ENCODE measurements at places on chromosomes 12 and 14.

GRCh38 chr14:55717621-55718020 lies 137.6 kb downstream of the KTN1 start:
- DNase-seq: no peak

- no peak for DNase-seq
These were observed 31.5 kb upstream of the SYNDIG1L start for GRCh38 chr14:74457565-74457895.

- no peak for DNase-seq
These were observed 76.1 kb downstream of the SAMD4A start for GRCh38 chr14:54642801-54643695.

GRCh38 chr12:30988646-30989286 lies 62.2 kb downstream of the TSPAN11 start:
- DNase-seq: no peak

- DNase-seq: no peak
These were observed 54.5 kb upstream of the MAX start for GRCh38 chr14:65156568-65157366.

GRCh38 chr14:91398707-91399106 lies 18.9 kb downstream of the CCDC88C start:
- DNase-seq: no peak

DNA sequence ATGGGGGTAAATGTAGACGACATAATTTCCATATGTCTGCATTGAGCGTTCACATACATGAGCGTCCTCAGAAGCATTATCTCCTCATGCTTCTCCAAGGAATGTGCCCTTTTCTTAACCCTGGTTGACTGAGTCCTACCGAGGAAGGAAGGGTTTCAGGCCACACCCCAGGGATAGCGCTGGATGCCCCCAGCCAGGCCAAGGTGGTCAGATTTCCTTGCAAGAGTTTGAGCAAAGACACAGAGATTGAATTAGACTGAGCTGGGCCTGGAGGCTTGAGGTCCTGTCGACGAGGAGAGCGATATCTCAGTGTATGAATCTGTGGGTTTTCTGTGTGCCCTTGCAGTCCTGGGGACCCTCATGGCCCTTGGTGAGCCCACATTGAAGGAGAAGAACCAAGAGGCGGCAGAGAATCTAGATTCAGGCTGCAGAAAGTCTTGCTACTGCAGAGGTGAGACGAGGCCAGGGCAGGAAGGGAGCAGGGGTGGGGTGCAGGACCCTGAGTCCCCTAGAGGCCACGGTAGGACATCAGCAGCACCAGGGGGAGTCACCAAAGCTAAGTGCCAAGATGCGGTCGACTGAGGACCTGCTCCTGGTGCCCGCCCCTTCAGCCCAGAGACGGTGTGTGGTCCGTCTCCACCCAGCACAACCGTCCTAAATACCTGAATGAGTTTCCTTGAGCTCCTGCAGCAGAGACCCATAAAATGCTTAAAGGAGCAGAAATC lies 94.7 kb upstream of the DIO3 start:
- no peak for DNase-seq

- DNase-seq: no peak
These were observed 4.1 kb downstream of the CLEC2B start for GRCh38 chr12:9864913-9865675.

GRCh38 chr12:62907561-62907960 lies 27.4 kb downstream of the PPM1H start:
- no peak for DNase-seq

GRCh38 chr14:92783813-92784431 lies 10.2 kb upstream of the GOLGA5 start:
- peak; percentile 40 for DNase-seq

- no peak for DNase-seq
These were observed 1.3 kb downstream of the DTX1 start for GRCh38 chr12:113057565-113058485.

- DNase-seq: no peak
These were observed 9.9 kb downstream of the MAP3K12 start for GRCh38 chr12:53489242-53489864.

DNA sequence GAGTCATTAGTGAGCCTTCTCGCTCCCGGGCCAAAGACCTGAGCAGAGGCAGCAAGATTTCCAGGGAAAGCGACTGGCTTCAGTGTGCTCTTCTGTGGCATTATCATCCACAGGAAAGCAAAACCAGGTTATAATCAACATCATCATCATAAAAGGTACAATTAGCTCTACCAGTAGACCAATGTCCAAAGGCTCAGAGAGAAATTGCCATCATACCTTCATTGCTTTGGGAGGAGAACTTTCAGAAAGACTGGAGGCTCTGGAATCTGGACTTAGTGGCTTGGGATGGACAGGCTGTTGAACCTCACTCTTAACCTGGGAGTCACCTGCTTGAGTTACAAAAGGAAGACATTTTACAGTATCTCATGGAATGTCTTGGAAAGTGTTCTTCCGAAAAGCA lies 25.1 kb upstream of the CERS5 start:
- no peak for DNase-seq

GRCh38 chr12:94712815-94713515 lies 62.6 kb upstream of the TMCC3 start:
- no peak for DNase-seq

- DNase-seq: peak; percentile 19
These were observed 5.8 kb downstream of the MARK3 start for GRCh38 chr14:103391048-103391447.

DNA sequence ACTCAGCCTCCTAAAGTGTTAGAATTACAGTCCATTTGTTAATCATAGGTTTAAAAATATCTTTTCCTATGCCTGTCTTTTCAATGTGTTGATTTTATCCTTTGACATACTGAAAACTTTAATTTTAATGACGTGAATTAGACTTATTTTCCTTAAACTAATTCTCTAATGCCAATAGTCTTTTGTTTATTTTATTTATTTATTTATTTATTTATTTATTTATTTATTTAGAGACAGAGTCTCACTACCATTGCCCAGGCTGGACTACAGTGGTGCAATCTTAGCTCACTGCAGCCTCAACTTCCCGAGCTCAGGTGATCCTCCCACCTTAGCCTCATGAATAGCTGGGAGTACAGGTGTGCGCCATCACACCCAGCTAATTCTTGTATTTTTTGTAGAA lies 694.5 kb downstream of the TRHDE start:
- DNase-seq: no peak

- no peak for DNase-seq
These were observed 47.1 kb downstream of the SERPINA3 start for GRCh38 chr14:94659256-94659655.

DNA sequence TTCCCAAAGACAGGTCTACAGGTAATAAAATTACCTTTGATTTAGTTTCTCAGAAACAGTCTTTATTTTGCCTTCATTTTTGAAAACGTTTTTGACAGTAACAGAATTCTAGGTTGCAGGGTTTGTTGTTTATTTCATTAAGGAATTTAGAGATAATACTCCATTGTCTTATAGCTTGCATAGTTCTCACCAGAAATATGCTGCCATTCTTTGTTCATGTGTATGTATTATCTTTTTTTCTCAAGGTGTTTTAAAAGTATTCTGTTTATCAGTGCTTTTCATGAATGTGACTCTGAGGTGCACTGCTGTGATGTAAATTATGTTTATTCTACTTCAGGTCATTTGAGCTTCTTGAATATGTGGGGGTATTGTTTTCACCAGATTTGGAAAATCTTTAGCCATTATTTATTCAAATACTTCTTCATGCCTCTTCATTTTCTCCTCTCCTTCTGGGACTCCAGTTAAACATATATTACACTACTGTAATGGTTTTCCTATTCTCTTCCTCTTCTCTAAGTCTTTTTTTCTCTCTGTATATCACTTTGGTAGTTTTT lies 32.7 kb downstream of the ZNF605 start:
- no peak for DNase-seq

DNA sequence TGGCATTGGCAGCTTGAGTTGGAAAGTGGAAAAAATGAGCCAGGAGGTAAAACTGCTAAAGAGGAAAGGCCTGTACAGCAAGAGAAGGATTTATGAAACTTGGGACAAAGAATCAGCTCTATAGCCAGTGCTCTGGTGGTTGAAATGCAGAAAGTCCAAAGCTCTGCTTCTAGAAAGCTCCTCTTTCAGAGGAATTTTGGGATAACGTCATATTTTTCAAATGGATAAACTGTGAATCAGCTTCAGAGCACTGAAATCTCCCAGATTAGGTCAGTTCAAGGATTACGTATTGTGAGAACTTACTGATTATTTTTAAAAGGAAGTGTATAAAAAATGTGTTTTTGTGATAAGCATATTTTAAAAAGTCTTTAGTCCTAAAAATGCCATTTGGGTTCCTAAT lies 203.1 kb upstream of the CNOT2 start:
- no peak for DNase-seq

GRCh38 chr12:11662369-11662768 lies 12.9 kb downstream of the ETV6 start:
- no peak for DNase-seq

- peak; percentile 64 for DNase-seq
These were observed 240.5 kb downstream of the ADGRD1 start for GRCh38 chr12:131194166-131194565.

DNA sequence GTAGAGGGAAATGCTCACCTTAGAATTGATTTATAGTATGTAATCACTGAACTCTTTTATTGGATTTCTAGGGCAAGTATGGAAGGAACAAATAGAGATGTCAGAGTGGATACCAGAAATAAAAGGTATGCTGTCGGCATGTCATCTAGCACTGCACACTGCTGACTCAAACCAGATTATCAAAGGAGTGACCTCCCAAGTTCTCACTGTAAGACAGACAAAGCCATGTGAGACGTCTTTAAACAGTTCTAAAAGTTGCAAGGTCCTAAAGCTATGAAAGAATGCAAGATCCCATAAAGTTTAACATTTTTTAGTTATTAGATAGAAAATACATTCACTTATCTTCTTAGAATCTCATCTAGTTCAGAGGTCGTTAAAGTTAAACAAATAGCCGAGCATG lies 70.0 kb upstream of the CPM start:
- DNase-seq: no peak

DNA sequence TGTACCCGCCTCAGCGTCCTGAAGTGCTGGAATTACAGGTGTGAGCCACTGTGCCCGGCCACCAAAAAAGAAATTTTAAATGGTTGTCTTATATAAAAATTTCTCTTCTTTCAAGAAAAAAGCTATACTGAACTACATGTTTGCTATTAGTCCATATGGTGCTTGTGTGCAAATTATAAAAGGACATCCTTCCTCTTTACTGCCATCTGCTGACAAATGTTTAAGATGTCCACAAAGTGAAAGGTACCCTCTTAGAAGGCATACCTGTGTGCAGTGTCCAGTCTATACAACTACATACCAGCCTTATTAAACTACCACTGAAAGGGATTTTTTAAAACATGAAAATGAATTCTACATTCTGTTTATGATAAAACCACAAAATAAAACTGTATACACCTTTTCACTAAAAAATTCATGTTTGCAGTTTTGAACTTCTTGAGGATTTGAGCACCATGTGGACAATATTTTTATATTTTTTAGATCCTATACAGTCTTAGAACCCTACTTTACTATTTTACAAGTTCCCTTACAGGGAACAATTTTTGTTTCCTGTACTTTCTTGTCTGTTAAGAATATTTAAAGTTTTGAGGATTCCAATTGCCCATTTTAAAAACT lies 32.8 kb upstream of the TOMM20L start:
- DNase-seq: peak; percentile 16

GRCh38 chr12:83893101-83893500 lies 1019.5 kb downstream of the SLC6A15 start:
- no peak for DNase-seq

GRCh38 chr14:61033855-61034254 lies 52.8 kb downstream of the SLC38A6 start:
- no peak for DNase-seq

- DNase-seq: no peak
These were observed 196.4 kb downstream of the TMTC3 start for GRCh38 chr12:88338486-88338885.

GRCh38 chr12:4771960-4772566 lies 51.9 kb downstream of the GALNT8 start:
- DNase-seq: no peak

DNA sequence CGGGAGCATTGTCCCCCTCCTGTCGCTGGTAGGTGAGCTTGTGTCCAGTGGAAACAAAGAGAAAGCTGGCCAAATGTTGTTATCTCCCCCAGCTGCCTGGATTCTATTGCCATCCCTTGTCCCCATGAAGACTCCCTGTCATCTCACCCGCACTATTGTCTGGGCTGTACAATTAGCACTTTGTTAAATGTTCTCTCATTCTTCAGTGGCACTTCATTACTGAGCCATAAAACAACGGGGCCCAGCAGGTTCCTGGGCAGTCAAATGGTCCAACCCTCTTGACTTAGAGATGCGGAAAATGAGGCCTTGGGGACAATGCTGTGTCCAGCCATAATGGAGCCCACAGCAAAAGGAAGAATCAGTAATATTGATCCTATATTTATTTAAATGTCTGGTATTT lies 13.2 kb upstream of the COL2A1 start:
- no peak for DNase-seq
